ENCODE measurements at places on chromosomes 4 and X. TPM values are rescaled to one million over a fixed set of nuclear protein-coding genes. Genes with fewer than 3 reads are reported as not detected.

The MAGEA6 gene
- total RNA-seq = not detected

The P2RY10 gene
- total RNA-seq = 2.2 TPM

The BANK1 gene
- 6.7 TPM for total RNA-seq

The PNMA6F gene
- total RNA-seq = not detected

The CSAG1 gene
- total RNA-seq = not detected

The CHIC1 gene
- total RNA-seq = 30.1 TPM

The FDCSP gene
- total RNA-seq = 1.7 TPM

The CPLX1 gene
- 0.48 TPM for total RNA-seq

The ITIH6 gene
- total RNA-seq = 0.05 TPM

The AWAT2 gene
- total RNA-seq = not detected

The PF4V1 gene
- not detected for total RNA-seq

The AADAT gene
- 12.1 TPM for total RNA-seq

The S100G gene
- total RNA-seq = not detected

The TREX2 gene
- 0.21 TPM for total RNA-seq

The FOXR2 gene
- total RNA-seq = not detected

The RNF128 gene
- total RNA-seq = 13.7 TPM

The SPANXB1 gene
- not detected for total RNA-seq

The IRAK1 gene
- total RNA-seq = 9.5 TPM

The MAGEB10 gene
- not detected for total RNA-seq

The CXCL10 gene
- 7.6 TPM for total RNA-seq

The SHOX gene
- not detected for total RNA-seq

The RTL9 gene
- 0.48 TPM for total RNA-seq

The CENPU gene
- 24.8 TPM for total RNA-seq

The SSX2B gene
- not detected for total RNA-seq

The PDCL2 gene
- not detected for total RNA-seq

The TECRL gene
- total RNA-seq = 4.5 TPM

The CTAG1B gene
- not detected for total RNA-seq

The BRCC3 gene
- 16.3 TPM for total RNA-seq

The CCDC160 gene
- total RNA-seq = 1.3 TPM

The CYSLTR1 gene
- total RNA-seq = 12.9 TPM

All from urinary bladder (tissue), 4 donors.